ENCODE measurements at places on chromosomes 12 and 14.

- DNase-seq: no peak
Measured at GRCh38 chr14:71638523-71639196, 293.6 kb upstream of the RGS6 start.

DNA sequence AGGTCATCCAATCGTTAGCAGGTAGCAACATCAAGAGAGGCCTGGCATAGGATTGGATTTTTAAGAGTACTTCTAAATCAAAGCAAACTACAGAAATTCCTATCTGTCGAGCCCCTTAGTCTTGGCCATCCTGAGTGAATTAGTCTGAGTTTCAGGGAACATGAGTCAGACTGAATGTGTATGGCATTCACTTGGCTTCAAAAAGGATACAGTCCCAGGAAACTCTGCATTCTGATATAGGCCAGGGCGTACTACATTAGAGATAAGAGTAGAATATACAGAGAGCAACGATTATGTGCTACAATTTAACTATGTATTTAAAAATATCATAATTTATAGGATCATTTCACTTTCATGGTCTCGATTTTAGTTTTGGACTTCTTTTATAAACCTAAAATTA, 242.2 kb downstream of the SOX5 start:
- no peak for DNase-seq

GRCh38 chr12:41942354-41942753, 202.3 kb downstream of the GXYLT1 start:
- DNase-seq: no peak

DNA sequence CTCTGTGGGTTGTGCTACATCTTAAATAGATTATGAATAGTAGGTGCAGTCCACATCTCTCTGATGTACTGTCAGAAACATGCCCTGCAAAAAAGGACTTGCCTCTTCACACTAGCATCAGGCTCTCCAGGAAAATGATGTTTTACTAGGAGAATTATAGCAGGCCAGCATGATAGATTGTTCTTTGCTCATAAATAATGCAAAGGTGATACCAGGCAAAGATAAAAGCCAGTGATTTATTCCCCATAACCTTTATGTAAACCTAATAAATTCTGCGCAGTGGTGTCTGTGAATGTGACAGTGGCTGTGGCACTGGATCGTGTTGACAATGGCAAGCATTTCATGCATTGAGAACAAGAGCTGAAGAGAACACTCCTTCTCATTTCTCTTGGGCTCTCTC, 646.5 kb upstream of the SEL1L start:
- DNase-seq: no peak

GRCh38 chr14:31239741-31240140, 32.1 kb upstream of the HECTD1 start:
- DNase-seq: no peak

- DNase-seq: no peak
Measured at GRCh38 chr14:28745176-28745575, 21.4 kb upstream of the FOXG1 start.

GRCh38 chr12:92468358-92469020, 234.3 kb upstream of the PLEKHG7 start:
- peak; percentile 96 for DNase-seq

DNA sequence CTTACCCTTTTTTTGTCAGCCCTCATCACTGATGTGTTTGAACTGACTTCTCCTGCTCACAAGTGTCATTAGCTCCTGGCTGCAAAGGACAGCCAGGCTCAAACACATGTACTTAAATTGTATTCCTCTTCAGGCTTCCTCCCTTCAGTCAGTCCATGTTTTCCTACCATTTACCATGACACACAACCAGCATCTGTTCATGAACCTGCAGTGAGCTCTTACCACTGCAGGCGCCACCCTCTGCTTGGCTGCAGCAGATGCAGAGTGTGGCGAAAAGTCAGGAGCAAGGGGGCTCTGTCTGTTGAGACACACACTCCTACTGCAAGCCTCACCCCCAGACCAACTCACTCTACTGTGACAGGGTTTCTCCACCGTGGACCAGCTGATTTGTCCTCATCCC, 70.2 kb downstream of the TSPAN11 start:
- DNase-seq: no peak

DNA sequence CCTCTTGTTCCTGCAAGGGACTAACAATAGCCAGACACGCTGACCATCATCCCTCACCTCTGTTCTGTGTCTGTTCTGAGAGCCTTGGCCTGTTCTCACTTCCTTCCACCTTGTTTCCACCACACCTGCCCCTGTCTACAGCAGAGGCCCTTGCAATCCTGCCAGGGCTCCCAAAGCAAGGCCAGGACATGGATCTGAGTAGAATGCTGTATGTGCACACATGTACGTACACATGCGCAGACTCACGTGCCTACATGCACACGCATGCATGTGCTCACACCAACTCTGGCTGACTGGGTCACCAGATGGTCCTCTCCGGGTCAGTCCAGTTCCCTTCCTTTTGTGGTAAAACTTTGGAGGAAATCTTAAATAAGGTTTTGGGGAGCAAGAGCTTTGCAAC, 133.0 kb upstream of the C14orf180 start:
- DNase-seq: no peak

DNA sequence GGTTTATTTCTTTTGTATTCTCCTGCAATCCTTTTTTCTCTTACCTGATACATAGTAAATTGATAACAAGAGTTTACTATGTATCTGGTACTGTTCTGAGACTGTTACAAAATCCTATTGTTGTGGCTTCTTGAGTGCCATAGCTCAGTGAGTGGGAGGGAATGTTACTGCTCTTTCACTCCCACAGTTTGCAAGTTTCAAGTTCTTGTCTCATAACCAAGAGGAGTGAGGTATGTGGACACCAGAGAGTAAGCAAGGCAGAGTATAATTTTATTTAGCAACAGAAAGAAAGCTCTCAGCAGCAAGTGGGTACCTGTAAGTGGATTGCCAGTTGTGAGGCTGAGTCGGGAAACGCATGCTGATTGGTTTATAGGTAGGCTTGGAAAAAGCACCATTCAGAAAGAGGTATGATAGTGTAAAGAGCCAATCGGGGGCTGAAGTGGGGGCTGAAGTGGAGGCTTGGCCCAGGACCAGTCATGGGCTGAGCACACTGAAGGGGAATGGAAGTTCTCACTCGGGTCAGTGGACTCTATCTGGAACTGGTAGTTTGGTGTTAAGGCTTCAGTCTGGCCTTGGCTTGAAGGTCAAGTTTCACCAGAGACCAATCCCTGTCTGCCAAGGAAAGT, 850.8 kb downstream of the TMTC2 start:
- peak; percentile 27 for DNase-seq

Data from NCI-H226 (cell line).